Heart left ventricle (tissue), 16 donors: ENCODE measurements at places on chromosomes 2 and 18. TPM values are rescaled to one million over a fixed set of nuclear protein-coding genes. Genes with fewer than 3 reads are reported as not detected.
A peak's percentile ranks its signal among the peaks of the same experiment; 100 is the strongest.

The CDH19 gene
- total RNA-seq: 20.2 TPM

The IL1RL1 gene
- 1.6 TPM for total RNA-seq

The HOXD11 gene
- total RNA-seq: not detected

- no peak overlapping the region for H3K27ac ChIP-seq
- no peak overlapping the region for H3K4me3 ChIP-seq
- H3K27me3 ChIP-seq: no peaks in the 10 kb centered on the region
These were observed 5.4 kb upstream of the TANC1 start for GRCh38 chr2:158963071-158963470.

- no peak overlapping the region for H3K27ac ChIP-seq
- no peak for DNase-seq
- H3K36me3 ChIP-seq: no peaks in the 10 kb centered on the region
- H3K4me3 ChIP-seq: no peak overlapping the region
- H3K4me1 ChIP-seq: peaks cover 14% of the 10 kb centered on the region
These were observed 69.7 kb upstream of the NCK2 start for GRCh38 chr2:105674859-105675541.

GRCh38 chr18:9849407-9850283, 36.1 kb upstream of the TXNDC2 start:
- peak; percentile 66 for DNase-seq
- H3K27ac ChIP-seq: peak overlapping the region; percentile 25
- no peak overlapping the region for H3K4me3 ChIP-seq
- H3K27me3 ChIP-seq: no peaks in the 10 kb centered on the region
- H3K36me3 ChIP-seq: no peaks in the 10 kb centered on the region
- H3K4me1 ChIP-seq: no peaks in the 10 kb centered on the region

DNA sequence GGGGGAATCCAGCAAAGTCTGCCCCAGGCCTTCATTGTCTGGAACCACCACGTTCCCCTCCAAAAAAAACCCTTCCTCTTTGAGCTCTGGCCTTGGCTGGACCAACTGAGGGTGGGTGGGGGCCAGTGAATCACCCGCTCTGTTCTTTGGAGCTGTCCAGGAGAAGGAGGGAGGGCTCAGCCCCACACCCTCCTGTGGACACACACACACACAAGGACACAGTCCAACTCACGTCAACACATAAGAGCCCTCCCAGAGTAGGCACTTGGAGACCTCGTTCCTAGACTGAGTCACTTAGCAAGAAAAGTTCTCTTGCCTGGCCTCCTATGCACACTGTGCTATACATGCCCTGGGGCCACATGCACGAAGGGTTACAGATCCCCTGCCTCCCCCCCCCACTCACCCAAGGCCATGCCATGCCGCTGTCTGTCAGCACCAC, 1.2 kb upstream of the TNS1 start:
- peak overlapping the region; percentile 87 for H3K27ac ChIP-seq
- no peaks in the 10 kb centered on the region for H3K36me3 ChIP-seq
- DNase-seq: peak; percentile 83
- peaks cover 38% of the 10 kb centered on the region for H3K4me1 ChIP-seq
- H3K27me3 ChIP-seq: no peaks in the 10 kb centered on the region

- H3K4me3 ChIP-seq: peak overlapping the region; percentile 73
- no peaks in the 10 kb centered on the region for H3K27me3 ChIP-seq
- no peaks in the 10 kb centered on the region for H3K36me3 ChIP-seq
- peak overlapping the region; percentile 63 for H3K27ac ChIP-seq
- no peak for DNase-seq
These were observed 2.7 kb downstream of the ID2 start for GRCh38 chr2:8684540-8684877.

DNA sequence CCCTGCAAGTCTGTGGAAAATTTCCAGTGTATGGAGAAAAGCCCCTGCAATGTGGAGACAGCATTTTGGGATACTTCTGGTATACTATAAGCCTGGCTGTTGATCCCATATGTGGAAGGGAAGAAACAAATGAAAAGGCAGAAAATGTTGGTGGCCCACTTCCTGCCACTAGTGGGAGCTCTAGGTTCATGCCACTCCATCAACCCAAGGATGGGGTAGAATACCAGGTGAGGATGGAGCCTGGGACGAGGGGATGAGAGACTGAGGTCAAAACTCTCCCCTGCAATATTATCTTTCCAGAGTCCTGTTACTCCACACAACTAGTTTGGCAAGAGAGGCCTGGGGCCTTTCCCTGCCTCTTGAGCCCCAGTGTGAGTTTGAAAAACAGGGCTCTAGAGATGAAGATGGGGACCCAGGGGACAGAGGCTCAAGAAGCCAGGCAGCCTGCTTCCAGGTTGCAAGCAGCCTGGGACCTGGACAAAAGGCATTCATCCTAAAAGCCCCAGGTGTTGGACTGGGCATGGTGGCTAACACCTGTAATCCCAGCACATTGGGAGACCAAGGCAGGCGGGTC, 31.9 kb downstream of the BMP10 start:
- H3K27ac ChIP-seq: no peak overlapping the region
- H3K4me1 ChIP-seq: no peaks in the 10 kb centered on the region
- no peaks in the 10 kb centered on the region for H3K36me3 ChIP-seq
- H3K4me3 ChIP-seq: no peak overlapping the region

GRCh38 chr2:129702416-129703176, 276.9 kb upstream of the RAB6C start:
- no peak overlapping the region for H3K27ac ChIP-seq
- no peaks in the 10 kb centered on the region for H3K27me3 ChIP-seq
- no peak overlapping the region for H3K4me3 ChIP-seq
- no peaks in the 10 kb centered on the region for H3K4me1 ChIP-seq

DNA sequence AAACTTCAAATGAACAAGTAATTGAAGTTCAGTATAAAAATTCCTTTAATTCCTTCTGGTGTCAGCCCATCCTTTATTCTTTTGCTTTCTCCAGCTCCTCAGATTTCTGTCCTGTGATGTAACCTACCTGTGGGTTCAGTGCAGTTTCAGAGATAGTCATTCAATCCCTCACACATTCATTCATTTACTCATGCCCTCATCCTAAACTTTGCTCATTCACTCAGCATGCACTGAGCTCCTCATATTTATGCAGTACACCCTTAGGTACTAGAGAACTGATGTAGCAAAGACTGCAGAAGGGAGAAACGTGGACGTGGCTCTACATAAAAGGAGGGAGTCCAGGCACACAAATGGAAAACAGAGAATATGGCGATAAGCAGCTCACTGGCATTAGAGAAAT, 45.3 kb upstream of the STAT1 start:
- no peaks in the 10 kb centered on the region for H3K36me3 ChIP-seq
- H3K4me1 ChIP-seq: no peaks in the 10 kb centered on the region
- no peak overlapping the region for H3K27ac ChIP-seq
- no peak overlapping the region for H3K4me3 ChIP-seq
- no peaks in the 10 kb centered on the region for H3K27me3 ChIP-seq
- DNase-seq: no peak

DNA sequence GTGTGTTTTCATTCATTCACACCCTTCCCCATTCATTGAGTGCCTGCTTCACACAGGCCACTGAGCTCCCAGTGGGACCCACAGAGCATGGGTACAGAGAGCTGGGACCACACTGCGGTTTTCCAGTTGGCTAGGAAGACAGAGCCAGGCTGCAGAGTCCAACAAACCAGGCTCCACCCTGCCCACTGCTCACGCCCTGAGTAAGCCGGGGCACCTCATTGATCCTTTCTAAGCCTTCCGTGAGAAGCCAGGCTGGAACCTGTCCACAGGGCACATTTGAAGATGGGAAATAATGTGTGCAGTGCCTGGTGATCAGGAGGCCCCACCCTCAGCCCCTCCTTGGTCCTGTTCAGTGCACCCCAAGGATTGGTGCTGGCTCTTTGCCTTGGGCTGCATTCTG, 13.5 kb downstream of the KCNIP3 start:
- H3K27ac ChIP-seq: no peak overlapping the region
- no peaks in the 10 kb centered on the region for H3K36me3 ChIP-seq
- DNase-seq: no peak
- no peaks in the 10 kb centered on the region for H3K4me1 ChIP-seq
- H3K27me3 ChIP-seq: no peaks in the 10 kb centered on the region
